ENCODE measurements at places on chromosomes 3 and 15. TPM values are rescaled to one million over a fixed set of nuclear protein-coding genes. Genes with fewer than 3 reads are reported as not detected.

Gene SPTSSB
- not detected for total RNA-seq

Gene KBTBD13
- not detected for total RNA-seq

Gene CDHR4
- total RNA-seq, result not detected

Gene NTRK3
- total RNA-seq, result 1.0 TPM

Gene GTF2E1
- total RNA-seq, result 11.3 TPM

Gene CSPG5
- total RNA-seq, result 0.54 TPM

Gene PATL2
- total RNA-seq, result 0.22 TPM

Gene FAM107A
- total RNA-seq, result 137 TPM

Gene AMOTL2
- total RNA-seq, result 76.0 TPM

Gene RTP1
- not detected for total RNA-seq

Gene ACP3
- total RNA-seq, result 8.0 TPM

Gene GOLGA6L7
- total RNA-seq, result not detected

Gene GABRB3
- total RNA-seq, result 15.0 TPM

Gene SEC22C
- 59.9 TPM for total RNA-seq

Gene ITGA11
- total RNA-seq, result 3.0 TPM

Gene SYNPR
- total RNA-seq, result 0.13 TPM

Gene GOLGA8S
- total RNA-seq, result 3.1 TPM

Gene ACAD11
- total RNA-seq, result 42.2 TPM

Gene KCNH8
- total RNA-seq, result 0.45 TPM

Gene DNAJB11
- total RNA-seq, result 86.0 TPM

Gene PROK2
- not detected for total RNA-seq

Gene ADAMTS9
- 106 TPM for total RNA-seq

Gene A4GNT
- not detected for total RNA-seq

Gene SPINT1
- 91.5 TPM for total RNA-seq

Gene ZNF80
- not detected for total RNA-seq

Gene COPS2
- 68.4 TPM for total RNA-seq

Gene CELF6
- total RNA-seq, result 9.8 TPM

Gene PLSCR2
- total RNA-seq, result not detected

Gene MAP6D1
- total RNA-seq, result 4.9 TPM

Gene ARGFX
- total RNA-seq, result not detected

Gene LDHAL6B
- not detected for total RNA-seq

Gene SHISA5
- total RNA-seq, result 107 TPM

Gene PLA2G4D
- not detected for total RNA-seq

Gene LRTM1
- not detected for total RNA-seq

Gene SLC7A14
- total RNA-seq, result 0.11 TPM

Gene RNU5B-1
- total RNA-seq, result not detected

Gene TMEM42
- total RNA-seq, result 48.6 TPM

Gene LMAN1L
- not detected for total RNA-seq

Gene RARRES1
- 37.5 TPM for total RNA-seq

Gene GOLGA8G
- not detected for total RNA-seq

Gene MUC20
- total RNA-seq, result 12.9 TPM

Gene GPR15
- not detected for total RNA-seq

Gene FETUB
- total RNA-seq, result not detected

Gene SNTN
- not detected for total RNA-seq

Gene IMPG2
- 0.58 TPM for total RNA-seq

All from thyroid gland (tissue), 4 donors.